SK-N-DZ (cell line): ENCODE measurements at places on chromosomes 4 and X.
A peak's percentile ranks its signal among the peaks of the same experiment; 100 is the strongest.

GRCh38 chrX:329291-329910 lies 10.8 kb upstream of the GTPBP6 start:
- DNase-seq = no peak

- DNase-seq = no peak
Observed at GRCh38 chr4:148786699-148787098, 344.5 kb upstream of the NR3C2 start.

DNA sequence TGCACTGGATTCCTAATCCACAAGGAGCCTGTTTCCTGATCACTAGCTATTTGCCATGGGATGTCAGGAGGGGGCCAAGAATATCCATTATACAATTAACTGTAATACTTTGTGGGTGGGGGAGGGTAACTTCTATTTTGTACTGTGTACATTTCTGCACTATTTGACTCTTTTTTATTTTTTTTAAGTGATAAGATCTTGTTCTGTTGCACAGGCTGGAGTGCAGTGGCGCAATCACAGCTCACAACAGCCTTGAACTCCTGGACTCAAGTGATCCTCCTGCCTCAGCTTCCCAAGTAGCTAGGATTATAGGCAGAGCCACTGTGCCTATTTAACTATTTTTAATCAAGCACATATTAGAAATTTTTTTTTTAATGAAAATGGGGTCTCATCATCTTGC lies 134.1 kb downstream of the ELOVL6 start:
- no peak for DNase-seq

GRCh38 chrX:154021131-154021611 lies 1.5 kb upstream of the IRAK1 start:
- no peak for DNase-seq

- DNase-seq = peak; percentile 3
Observed at GRCh38 chr4:84852081-84852480, 114.4 kb downstream of the WDFY3 start.

DNA sequence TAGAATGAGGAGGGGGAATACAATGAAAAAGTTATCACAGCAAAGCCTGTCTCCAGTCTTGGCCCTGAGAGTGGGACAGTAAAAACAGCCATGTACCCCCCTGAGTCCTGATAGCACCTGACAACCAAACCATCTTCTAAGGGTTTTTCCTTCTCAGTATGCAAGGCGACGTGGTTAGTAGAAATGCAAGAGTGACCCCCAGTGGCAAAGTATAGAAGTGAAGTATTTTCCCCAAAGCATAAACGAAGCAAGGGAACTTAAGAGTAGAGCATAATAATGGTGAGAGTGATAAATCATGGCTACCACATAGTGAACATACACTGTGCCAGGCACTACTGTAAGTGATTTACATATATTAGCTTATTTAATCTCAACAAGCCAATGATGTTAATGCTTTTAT lies 52.8 kb downstream of the FAM47C start:
- peak; percentile 26 for DNase-seq

DNA sequence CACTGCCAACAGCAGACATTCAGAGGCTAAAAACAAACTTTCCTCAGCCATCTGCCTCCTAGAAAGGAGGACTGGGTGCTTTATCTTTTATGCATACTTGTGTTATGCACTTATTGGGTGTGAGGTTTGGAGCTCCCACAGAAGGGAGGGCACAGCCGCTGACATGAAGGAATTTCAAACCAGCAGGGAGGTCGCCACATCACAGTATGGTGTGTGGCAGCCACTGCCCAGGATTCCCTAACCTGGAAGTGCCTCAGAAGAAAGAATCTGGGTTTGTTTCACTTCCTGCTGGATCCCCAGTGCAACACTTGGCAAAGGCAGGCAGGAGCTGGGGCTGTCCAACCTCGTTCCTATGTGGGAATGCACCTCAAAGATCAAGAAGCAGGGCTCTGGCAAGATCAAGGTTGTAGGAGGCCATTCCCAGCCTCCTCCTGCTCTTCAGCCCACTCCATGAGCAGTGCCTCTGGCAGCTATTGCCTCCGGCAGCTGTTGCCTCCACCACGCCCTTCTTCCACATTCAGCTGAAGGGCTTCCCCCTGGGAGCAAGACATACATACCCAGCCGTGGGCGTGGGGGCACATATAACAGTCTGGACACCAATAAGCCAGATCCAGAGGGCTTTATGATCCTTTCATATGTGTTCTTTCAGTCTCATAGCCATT lies 109.0 kb upstream of the MAMLD1 start:
- DNase-seq = no peak

GRCh38 chr4:140834839-140835495 lies 78.8 kb upstream of the TBC1D9 start:
- no peak for DNase-seq

DNA sequence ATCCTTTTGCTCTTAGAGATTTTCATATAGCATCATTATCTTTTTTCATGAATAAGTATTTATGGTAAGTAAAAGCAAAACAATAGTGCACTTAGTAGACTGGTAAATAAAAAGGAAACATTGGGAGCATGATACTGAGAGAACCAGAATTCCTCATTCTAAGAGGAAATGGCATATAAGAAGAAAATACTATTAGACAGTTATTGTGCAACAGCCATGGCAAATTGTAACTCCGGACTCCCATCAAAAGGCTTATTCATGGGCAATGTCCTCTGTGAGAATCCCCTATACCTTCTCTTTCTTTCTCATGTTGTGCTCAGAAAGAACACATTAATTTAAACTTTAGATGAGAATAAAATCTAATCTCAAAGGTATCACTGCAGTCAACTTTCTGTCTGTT lies 42.4 kb downstream of the SPATA18 start:
- DNase-seq = no peak

DNA sequence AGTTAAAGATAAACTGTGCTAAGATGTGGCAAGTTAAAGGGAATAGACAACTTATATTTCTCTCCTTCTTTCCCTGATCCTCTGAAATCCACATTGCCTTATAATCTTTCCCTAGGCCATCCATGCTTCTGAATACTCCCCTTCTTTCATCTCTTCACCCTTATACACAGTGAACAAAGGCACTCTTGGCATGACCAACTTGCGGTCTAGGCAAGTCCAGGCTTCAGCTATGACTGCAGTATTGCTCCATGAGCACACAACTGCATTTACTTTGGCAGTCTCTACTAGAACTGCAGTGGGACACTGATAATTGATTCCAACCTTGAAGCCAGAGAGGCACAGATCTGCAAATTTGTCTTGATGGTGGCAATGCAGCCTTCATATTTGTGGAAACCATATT lies 24.2 kb upstream of the UBA6 start:
- no peak for DNase-seq

GRCh38 chr4:107068116-107068515 lies 32.0 kb upstream of the DKK2 start:
- DNase-seq = no peak

DNA sequence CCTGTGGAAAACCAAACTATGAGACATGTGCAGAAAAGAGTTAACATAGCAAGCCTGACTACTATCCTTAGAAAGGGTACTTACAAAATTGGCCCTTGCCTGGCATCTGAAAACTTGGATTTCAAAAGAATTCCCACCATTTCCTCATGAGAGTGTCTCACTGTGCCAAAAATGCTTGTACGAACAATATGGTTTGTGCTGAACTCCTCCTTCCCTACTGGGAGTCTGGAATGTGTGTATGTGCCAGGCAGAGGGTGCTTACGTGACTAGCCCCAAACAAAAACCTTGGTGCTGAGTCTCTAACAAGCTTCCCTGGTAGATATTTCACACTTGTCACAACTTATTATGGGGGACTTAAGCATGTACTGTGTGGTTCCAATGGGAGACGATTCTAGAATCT lies 81.7 kb upstream of the GIMD1 start:
- no peak for DNase-seq

- DNase-seq = no peak
Observed at GRCh38 chr4:112748352-112748878, 111.5 kb downstream of the LARP7 start.

GRCh38 chr4:101186567-101187184 lies 160.7 kb downstream of the PPP3CA start:
- DNase-seq = no peak

- DNase-seq = no peak
Observed at GRCh38 chr4:99574530-99575324, at the start of gene MTTP. MTTP (plus strand) TSS chr4:99574824; CDS start chr4:99574910, 86 bp downstream.

- no peak for DNase-seq
Observed at GRCh38 chr4:56215901-56216300, 171.4 kb downstream of the AASDH start.

DNA sequence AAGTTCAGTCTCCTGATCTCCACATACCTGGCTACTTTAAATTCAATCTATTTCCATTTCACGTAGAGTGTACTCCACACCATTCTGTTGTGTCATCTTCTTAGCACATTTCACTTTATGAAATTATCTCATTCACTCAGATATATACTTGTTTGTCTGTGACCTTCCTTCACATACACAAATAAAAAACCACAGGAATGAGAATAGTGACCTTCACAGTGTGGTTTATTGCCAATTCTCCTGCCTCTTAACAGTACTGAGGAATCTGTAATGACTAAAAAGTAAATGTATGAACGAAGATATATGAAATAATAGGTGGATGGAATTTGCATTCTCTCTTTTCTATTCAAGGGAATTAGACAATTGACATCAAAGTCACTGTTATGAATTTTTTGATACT lies 183.9 kb upstream of the PCDH7 start:
- DNase-seq = no peak

GRCh38 chr4:110514889-110515479 lies 39.0 kb downstream of the ENPEP start:
- peak; percentile 14 for DNase-seq

DNA sequence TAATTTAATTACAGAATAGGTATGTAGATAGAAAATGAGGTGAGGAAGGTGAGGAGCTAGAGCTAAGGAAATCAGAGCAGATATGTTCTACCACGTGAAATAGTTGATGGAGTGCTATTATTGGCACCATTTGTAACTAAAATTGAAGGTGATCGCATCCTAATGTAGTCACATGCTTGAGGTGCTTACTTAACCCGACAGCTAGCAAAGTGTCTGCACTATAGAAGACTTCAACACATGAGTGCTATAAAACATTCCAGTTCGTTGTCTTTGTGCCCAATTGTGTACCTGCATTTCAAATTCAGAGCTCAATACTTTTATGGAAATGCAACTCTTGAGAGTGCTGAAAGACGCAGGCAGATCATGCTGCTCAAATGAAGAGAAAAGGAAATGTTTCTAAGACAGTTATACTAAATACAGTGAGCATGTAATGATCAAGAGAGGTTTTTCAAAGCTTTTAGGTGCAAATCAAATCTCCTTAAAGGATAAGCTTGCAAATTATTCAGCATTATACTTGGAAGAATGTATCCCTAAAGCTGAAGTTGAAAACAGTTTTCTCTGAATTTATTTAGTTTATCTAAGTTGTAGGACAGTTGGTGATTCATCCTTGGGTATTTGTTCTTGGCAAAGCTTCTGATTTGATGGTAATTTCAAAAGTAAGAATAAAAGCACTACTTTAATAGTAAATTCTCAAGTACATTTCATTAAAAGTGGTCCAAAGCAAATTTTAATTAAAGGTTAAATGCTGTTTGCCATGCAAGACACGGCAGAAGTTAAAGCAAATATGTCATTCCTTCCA lies 223.9 kb upstream of the EPHA5 start:
- no peak for DNase-seq

DNA sequence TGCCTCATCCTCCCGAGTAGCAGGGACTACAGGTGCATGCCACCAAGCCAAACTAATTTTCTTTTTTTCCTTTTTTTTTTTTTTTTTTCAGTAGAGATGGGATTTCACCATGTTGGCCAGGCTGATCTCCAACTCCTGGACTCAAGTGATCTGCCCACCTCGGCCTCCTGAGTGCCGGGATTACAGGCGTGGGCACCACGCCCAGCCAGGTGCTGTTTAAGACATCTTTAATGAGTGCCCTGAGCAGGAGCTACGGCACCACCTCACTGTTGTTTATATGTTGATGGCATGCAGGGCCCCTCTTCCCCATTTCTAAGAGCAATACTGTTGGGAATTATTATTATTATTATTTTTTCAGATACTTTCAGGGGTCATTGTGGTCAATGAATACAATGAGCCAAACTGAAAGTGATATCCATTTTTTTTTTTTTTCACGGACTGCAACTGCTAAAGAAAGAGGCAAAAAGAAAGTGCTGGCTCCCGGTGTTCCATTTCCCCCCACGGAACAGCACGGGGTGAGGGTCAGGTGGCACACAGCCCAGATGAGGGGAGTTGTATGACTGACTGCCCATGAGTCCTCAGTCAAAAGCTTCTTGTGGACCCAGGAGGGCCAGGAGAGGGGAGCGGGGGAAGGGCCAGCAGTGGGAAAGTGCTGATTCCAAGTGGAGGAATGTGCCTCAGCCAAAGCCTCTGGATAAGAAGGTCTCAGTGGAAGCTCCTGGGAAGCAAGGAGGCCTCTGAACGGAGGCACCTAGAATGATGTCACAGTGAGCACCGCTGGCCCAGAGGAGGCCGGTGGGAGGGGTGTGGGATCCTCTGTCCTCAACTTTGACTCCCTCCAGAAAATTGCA lies 101.8 kb upstream of the HPF1 start:
- DNase-seq = no peak

DNA sequence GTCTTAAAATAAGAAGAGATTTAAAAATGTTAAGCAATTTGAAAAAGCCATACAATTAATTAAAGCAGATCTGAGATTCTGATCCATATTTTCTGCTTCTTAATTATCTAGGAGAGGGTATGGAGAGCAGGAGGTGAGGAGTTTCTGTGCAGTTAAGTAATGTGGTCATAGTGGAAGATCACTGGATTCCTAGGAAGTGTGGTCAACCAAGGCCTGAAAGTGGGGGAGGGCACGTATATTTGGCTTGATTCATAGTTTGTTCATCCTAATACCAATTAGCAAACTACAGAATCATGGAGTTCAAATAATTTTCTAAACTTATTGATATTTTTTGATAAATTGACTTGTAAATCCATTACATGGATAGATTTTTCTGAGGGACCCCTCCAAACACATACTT lies 768.3 kb downstream of the RAPGEF2 start:
- DNase-seq = no peak

DNA sequence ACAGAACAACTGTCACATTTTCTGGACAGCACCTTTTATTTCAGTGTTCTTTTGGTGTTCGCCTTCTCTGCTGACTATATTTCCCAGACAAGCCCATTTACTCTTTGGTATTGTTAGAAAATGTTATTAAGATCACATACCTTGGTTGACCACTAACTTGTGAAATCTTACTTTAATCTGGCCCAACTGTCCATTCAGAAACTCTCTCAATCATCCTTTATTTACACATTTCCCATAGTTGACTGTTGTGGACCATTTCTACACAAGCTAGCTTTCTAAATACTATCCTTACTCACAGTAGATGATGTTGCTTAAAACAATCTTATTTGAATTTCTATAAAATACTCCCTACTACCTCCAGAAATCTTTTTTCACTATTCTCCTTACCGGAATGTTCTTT lies 64.7 kb downstream of the QRFPR start:
- DNase-seq = no peak

- no peak for DNase-seq
Observed at GRCh38 chr4:109947918-109948317, 35.2 kb downstream of the EGF start.

GRCh38 chrX:78066110-78066509 lies 37.9 kb upstream of the PGK1 start:
- no peak for DNase-seq

GRCh38 chrX:38249965-38250364 lies 29.3 kb upstream of the SRPX start:
- no peak for DNase-seq

- DNase-seq = no peak
Observed at GRCh38 chr4:8478801-8479744, 38.5 kb downstream of the TRMT44 start.
